ENCODE measurements at places on chromosomes 1 and 21. TPM values are rescaled to one million over a fixed set of nuclear protein-coding genes. Genes with fewer than 3 reads are reported as not detected.

- no peak for DNase-seq
These were observed 1.9 kb downstream of the ETNK2 start for GRCh38 chr1:204149635-204150565.

Gene OR10Z1
- total RNA-seq = not detected

DNA sequence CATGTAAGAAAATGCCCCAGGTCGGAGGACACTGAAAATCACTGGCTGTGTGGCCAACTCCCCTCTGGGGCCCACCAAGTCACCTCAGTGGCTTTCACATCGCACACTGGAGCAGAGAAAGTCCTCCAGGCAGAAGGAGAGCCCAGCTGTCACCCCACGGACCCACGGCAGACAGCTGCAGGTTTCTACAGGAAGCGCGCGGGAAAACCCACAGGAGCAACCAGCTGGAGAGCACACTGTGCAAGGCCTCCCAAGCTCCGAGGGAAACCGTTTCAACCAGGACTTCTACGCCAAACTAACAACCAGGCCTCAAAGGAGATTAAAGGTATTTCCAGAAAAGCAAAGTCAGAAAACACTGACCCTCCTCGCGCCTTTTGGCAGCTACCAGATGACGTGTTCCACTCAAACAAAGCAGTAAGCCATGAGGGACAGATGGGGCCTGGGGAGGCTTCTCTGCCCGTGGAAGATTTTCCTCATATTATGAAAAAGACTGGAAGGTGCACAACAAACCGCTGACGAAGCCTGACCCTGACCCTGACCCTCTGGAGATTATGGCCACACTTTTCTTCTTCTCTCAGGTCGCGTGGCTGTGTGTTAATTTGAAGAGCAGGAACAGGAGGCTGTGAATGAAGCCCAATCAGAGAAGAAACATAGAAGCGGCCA, 21.0 kb downstream of the WDR4 start:
- no peak for DNase-seq

DNA sequence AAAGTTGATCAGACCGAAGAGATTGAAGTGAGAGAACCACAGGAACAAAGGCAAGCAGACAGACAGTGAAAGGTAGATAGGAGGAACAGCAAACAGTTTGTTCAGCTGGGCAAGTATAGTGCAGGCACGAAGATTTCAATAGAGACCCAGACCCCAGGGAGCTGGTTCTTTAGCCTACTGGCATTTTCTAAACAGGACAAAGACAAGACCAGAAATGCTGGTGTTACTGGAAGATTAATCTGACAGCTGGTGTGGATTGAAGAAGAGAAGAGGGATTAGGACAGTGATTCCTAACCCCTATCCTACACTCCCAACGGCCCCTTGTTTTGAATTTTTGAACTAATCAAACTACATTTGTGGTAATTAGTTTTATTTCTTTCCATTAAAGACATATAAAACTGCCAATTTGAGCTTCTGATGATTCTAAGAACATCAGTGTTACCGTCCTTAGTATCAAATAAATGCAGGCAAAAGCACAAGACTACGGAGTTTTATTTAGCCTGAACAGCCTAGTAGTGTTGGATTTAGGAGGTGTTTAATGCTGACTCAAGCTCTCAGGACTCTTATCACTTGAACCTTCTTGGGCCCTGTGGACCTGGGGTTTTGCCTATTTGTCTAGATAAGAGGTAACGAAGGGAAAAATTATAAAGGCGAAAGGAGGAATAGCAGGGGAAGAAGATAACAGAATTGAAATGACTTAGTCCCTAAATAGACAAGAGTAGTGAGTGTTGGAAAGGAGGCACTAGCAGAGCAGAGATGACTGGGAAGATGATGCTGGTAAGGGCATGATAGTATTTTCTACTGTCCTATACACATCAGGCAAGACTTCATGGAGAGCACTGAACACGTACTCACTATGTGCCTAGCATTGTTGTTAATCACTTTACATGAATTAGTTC, 2.0 kb downstream of the NPL start:
- DNase-seq = no peak

DNA sequence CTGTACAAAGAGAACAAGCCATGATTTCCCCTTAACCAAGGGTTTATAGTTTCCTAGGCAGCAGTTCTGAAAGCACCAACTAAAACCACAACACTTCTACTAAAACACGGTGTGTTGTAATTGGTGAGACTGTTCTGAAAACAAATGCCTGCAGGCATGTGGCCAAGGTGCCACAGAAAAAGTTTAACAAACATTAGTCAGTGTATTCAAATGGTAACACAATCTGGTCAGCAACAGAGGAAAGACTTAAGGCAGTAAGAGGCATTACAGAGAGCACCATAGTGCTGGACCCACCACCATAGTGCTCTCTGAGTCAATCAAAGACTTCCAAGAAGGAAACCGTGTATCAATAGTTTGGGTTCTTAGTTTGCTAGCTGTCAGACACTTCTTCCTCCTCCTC, 16.7 kb downstream of the SNIP1 start:
- DNase-seq = no peak

DNA sequence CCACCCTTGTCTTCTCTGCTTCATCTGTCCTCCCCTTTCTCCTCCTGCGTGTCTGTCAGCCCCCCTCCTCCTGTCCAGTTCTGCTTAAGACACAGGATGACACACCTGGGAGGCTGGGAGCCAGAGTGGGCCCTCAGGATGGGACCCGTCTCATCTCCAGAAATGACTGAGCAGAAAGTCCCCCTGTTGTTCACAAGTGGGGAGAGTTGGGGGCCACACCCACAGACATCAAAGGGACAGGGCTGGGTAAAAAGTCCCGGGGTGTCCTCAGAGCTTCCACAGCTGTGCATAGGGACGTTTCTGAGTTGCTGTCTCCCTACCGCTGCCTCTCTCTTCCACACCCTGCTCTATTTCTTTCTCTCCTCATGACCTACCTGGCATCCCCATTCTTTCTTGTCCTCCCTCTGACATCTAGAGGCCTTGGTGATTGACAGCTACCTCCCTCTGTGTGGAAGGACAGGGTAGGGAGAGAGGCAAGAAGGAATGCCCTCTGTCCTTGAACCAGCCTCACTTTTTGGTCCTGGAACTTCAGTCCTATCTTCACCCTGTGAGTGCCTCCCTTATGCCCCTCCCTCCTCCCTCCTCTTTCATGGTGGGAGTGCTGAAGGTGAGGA, 19.5 kb upstream of the SH2D2A start:
- DNase-seq = no peak
